Epithelial cell of prostate (primary cell): ENCODE measurements at places on chromosomes 5 and 9.

DNA sequence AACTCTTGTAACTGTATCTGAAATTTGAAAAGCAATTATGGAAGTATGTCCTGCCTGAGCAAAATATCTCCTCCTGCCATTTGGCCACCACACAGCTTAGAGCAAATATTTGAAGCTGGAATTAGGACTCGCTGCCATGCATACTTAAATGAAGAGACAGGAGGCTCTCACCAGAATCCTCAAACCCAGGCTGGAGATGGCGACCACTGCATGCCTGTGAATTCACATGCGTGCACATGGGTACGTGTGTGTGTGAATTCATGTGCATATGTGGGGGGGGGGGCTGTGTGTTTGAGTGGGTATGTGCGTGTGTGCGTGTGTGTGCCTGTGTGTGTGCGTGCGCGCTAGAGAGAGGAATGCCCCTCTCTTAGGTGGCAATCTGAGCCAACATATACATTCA is 84.1 kb upstream of the IRX1 start:
- no peak for DNase-seq

DNA sequence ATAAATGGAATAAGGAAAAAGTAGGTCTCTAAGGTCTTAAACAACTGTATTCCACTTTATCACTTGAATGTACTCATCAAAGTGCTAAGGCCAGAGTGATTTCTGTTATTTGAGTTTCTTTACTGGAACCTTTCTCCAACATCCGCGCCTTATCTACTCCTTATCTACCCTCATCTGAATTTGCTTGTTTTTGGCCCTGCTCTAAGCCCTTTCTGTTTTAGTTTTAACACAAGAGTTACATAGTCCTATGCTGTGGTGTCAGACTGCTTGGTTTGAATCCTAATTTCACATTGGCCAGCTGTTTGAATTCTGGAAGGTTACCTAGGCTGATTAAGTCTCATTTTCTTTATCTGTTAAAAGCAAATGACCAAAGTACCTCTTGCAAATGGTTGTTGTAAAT is 128.3 kb downstream of the PCSK5 start:
- no peak for DNase-seq

DNA sequence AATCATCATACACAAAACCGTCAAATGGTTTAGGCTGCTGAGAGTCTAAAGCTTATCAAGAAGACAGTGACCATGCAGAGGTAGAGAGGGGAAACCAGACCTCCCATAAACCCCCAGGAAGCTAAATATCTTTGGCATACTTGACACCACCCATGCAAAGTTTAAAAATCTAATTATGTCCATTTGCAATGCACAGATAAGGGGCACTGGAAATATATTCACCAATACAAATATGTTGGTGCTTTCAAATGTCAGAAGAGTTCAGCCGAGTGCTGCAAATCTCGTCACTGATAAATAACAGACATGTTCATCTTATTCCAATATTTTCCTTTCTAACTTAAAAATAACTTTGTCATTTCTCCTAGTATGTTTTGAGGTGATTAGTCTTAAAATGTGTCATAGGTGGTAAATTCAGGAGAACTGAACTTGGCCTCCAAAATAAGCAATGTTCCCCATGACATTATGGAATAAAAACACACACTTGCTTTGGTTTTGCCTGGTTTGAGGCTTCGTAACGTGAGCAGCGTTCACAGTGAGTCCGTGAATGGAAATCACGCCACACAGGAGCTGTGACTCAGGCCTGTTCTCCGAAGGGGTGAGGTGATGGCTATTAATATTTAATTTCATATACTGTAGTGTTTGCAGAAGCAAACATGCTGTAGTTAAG is 182.2 kb downstream of the AOPEP start:
- no peak for DNase-seq

GRCh38 chr9:87479801-87480201 is 17.9 kb upstream of the DAPK1 start:
- DNase-seq = no peak

- DNase-seq = no peak
Measured at GRCh38 chr5:154421868-154422267, 23.9 kb upstream of the SAP30L start.

- no peak for DNase-seq
Measured at GRCh38 chr9:114478459-114478858, 26.8 kb downstream of the WHRN start.

DNA sequence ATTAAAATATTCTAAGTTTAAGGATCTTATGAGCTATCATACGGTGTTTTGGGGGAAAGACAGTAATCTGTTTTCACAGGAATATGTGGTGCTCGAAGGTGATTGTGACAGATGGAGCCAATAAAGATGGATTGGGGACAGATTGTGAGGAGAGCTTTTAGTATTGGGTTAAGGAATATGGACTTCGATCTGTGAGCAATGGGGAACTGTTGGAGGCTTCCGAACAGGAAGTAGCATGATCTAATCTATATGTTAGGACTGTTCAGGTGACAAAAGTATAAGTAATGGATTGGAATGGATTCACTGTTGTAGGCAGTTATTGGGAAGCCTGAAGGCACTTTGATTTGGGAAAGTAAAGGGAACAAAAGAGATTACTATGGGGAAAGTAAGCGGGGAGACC is 7.4 kb upstream of the ELL2 start:
- DNase-seq = no peak
